Gastroesophageal sphincter (tissue), 4 donors: ENCODE measurements at places on chromosomes 2 and 18. TPM values are rescaled to one million over a fixed set of nuclear protein-coding genes. Genes with fewer than 3 reads are reported as not detected.

- peak; percentile 93 for ATAC-seq
Observed at GRCh38 chr2:241161646-241162281, 11.5 kb downstream of the PPP1R7 start.

Gene GALR1
- total RNA-seq: 0.27 TPM

Gene TFPI
- 141 TPM for total RNA-seq

Gene ERICH2
- not detected for total RNA-seq

Gene OR6B2
- total RNA-seq: not detected

DNA sequence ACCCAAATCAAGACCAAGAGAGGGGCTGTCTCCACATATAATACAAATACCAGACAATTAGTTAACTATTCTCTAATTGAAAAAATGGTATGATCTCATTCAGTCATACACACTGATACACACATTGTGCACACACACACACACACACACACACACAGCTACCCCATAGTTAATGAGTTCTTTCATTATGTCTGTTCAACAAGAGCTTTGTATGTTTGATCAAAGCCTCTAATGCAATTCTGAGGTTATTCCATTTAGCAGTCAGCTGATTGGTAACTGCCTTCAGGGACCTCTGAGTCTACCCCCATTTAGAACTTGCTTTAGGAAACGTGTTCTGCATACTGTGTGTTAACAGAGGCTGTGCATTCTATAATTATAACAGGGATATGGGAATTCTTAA is 741.4 kb upstream of the LRRTM4 start:
- ATAC-seq: no peak
